Frontal cortex (tissue), 4 donors: ENCODE measurements at places on chromosomes 4 and X.

DNA sequence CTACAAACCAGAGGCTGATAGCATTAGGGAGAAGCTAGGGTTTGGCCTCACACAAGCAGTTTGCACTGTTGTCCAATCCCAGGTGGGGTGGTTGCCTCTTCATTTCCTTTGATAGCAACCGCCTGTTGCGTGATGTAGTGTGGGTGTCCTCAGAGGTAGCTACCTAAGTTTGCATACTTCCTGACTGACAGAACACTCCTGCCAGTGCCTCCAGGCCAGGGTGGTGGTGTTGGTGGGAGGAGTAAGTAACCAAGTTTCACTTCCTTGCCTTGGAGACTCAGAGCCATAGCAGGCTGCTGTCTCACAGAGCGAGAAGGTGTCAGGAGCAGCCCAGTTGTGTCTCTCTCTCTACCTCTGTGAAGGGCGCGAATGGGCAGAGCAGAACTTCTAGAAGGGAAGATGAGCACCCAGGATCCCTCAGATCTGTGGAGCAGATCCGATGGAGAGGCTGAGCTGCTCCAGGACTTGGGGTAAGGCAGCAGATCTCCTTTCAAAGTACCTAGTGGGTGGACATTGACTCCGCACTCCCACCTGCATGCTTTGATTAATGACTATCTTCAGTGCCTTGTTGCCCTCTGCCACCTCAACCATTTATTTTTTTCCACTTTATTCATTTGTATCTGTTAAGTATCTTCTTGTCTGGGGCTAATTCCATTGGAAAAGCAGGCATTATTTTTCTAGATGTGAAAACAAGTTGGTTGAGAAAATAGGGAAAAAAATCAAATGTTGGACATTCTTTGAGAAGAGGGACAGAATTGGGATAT lies at the start of gene DAPP1:
Gene DAPP1, plus strand, starts transcription at position 283 of the 764 bp plus-strand sequence. Its CDS starts 87 bp downstream, at position 370.
- DNase-seq = no peak

DNA sequence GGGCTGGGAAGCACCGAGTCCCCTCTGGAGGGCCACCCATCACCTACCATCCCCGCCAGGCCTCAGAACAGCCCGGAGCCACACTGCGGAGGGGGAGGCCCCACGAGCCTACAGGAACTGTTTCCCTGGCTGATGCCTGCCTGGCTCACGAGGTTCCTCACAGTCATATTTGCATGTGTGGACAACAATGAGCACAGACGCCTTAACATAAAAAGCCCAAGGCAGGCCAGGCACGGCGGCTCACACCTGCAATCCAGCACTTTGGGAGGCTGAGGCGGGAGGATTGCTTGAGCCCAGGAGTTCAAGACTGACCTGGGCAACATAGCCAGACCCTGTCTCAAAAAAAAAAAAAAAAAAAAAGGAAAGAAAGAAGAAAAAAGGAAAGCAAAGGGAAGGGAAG lies 125.9 kb downstream of the FAM53A start:
- no peak for DNase-seq

DNA sequence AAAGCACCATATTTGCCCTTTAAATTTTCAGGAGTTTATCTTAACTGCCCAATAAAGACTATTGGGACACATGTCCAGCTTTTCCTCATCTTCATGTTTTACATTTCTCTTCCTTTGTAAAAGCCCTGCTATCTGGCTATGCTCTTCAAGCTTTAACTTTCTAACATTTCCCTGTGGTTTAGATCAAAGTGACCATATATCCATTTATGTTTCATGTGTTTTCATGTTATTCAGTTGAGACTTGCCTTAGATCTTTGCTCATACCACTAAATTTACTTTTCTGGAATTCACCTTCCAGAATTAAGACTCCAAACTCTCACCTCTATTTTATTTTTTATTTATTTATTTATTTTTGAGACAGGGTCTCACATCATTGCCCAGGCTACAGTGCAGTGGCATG lies 78.5 kb downstream of the EFHC2 start:
- DNase-seq = no peak

GRCh38 chrX:9149501-9150245 lies 115.7 kb upstream of the FAM9B start:
- no peak for DNase-seq

GRCh38 chr4:151407466-151408379 lies 1.3 kb upstream of the FHIP1A start:
- DNase-seq = peak; percentile 38

GRCh38 chr4:38509551-38509950 lies 154.4 kb upstream of the KLF3 start:
- no peak for DNase-seq

GRCh38 chrX:65595460-65595876 lies 60.9 kb upstream of the LAS1L start:
- peak; percentile 53 for DNase-seq

DNA sequence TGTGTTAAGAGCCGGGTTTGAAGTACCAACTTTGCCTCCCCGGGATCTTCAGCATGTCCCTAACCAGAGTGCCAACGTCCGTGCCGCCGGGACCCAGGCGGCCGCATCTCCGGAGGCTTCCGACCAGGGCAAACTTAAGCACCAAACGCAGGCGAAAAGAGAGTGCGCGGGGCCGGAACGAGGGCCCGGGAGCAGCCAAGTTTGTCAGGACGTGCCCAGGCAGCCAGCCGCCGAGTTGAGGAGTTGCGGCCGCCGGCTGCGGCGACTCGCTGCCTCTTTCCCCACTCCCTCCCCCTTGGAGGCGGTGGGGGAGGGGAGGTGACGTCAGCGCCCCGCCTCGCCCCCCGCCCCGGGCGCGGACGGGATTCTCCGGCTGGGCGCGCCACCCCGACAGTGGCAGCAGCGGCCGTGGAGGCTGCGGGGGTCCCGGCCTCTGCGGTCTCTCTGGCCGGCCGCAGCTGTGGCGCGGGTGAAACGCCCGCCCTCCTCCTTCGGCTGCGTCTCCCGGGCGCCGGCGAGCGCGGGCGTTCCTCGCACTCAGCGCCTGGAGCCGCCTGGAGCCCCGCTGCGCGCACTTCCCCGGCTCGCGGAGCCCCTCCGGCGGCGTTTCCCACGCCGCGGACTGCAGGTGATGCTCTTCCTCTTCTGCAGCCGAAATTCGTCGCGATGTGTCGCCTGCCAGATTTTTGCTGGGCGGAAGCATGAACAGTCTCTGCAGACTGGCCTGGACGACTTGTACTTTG lies 2.9 kb upstream of the FAT1 start:
- DNase-seq = peak; percentile 79

- no peak for DNase-seq
Observed at GRCh38 chr4:38696697-38697096, 32.7 kb downstream of the KLF3 start.

DNA sequence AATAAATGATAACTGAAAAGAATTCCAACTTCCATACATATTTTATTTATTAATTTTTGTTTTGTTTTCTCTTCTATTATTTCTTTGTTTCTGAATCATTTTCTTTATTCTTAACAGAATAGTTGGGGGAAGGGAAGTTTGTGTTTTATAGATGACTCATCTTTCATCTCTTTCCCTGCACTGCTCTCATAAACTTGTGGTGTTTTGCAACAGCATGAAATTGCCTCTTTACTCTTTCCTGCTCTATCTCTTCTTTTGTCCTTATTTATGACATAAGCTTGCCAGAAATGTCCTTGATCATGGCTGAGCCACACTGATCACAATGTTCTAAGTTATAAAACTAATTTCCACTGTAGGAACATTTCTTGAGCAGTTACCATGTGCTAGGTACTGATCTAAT lies 22.3 kb downstream of the QRFPR start:
- DNase-seq = no peak

- no peak for DNase-seq
Observed at GRCh38 chrX:124497386-124497785, 151.0 kb downstream of the SH2D1A start.

DNA sequence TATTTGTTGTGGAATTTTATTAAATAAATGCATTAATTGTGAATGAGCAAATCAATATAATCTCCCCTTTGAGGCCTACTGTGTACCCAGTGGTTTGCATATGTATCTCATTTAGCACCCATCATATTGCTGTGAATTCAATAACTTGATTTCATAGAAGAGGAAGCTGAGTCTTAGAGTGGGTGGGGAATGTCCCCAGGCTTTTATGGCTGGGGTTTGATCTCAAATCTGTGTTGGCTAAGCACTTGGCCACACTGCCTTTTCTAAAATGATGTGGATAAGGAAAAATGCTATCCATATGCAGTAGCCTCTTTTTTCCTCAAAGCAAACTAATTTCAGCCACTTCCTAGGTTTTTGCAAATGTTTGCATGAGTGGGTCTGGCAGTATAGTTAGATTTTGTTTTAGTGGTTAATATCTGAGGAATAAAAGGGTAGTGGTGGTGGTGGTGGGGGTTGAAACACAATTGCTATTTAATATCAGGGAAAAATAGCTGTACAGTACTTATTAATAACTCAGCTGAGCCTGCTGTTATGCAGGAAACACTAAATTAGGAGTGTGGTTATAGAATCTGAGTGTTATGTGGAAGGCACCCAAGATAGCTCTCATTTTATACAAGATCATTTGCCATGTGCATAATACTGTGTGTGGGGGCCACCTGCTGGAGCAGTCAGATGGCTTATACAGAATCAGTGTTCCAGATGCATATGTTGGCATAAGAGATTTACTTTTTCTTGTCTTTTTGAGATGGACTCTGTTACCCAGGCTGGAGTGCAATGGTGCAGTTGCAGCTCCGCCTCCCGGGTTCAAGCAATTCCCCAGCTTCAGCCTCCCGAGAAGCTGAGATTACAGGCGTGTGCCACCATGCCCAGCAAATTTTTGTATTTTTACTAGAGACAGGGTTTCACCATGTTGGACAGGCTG lies 108.0 kb downstream of the TMEM131L start:
- peak; percentile 28 for DNase-seq

GRCh38 chr4:152356428-152357034 lies 179.4 kb downstream of the FBXW7 start:
- DNase-seq = no peak

DNA sequence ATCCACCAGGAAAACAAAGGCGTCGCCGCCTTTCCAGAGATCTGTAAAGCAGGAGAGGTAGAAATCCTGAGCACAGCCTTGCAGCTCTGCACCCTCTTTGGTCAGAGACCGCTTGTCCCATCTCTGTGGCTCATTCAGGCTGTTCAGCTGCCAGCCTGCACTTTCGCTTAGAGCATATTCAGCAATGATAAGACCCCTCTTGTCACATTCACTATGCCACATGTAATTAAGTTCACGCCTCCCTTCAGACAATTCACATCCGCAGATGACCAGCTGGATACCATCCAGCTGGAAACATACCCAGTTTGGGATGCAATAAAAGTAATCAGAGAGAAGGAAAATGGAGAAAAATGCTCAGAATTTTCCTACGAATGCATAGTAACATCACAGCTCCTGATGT lies 335.4 kb downstream of the UNC5C start:
- no peak for DNase-seq

GRCh38 chrX:118510111-118510510 lies 14.5 kb downstream of the DOCK11 start:
- DNase-seq = no peak

- no peak for DNase-seq
Observed at GRCh38 chr4:113641025-113641431, 120.5 kb downstream of the CAMK2D start.

- peak; percentile 22 for DNase-seq
Observed at GRCh38 chr4:112284662-112285411, 867 bp downstream of the TIFA start.

DNA sequence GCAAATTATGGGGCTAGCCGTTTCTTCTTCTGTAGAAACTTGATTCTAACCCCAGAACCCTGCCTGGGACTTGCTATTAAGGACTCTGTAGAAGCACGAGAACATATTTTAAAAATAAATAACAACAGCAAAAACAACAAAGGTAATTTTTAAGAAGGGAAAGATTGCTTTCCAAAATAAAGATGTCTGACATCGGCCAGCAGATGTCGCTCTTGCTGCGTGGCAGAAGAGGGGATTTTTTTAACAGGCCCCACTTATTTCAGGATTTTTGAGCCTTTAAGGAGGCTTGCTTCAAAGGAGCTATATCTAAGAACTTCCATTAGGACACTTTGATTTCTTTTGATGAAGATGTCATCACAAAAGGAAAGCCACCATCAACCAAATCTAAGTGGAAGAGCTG lies 62.8 kb upstream of the EGFL6 start:
- DNase-seq = peak; percentile 36

DNA sequence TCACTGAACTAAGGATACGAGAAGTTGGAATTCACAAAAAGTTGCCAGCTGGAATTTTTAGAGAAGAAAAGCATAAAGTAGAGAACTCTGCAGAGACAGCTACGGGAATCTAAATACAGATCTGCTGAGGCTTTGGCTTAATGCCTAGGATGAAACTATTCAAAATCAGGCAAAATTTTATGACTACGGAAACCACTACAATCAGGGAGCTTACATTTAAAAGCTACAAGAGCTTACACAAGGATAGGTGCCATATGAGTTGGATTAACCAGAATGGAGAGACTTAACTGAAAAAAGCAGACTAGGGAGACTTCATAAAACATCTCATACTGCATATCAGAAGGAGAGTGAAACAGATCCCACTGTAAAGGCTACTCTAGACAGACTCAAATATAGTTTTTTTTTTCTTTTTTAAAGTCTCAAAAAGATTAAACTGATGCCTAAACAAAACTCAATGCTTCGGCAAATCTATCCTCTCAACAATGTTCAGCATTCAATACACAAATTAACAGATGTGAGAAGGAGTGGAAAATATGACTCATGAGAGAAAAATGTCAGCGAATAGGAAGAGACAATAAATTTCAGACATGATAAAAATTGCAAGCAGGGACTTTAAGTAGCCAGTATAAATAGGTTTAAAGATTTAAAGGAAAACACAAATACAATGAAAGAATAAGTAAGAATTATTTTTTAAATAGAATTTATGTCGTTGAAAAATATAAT lies 586.1 kb downstream of the FSTL5 start:
- no peak for DNase-seq

DNA sequence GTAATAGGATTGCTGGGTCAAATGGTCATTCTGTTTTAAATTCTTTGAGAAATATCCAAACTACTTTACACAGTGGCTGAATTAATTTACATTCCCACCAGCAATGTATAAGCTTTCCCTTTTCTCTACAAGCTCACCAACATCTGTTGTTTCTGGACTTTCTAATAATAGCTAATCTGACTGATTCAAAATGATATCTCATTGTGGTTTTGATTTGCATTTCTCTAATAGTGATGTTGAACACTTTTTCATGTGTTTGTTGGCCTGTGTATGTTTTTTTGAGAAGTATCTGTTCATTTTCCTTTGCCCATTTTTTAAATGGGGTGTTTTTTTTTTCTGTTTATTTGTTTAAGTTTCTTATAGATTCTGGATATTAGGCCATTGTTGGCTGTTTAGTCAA lies 659.0 kb upstream of the GNPDA2 start:
- no peak for DNase-seq

DNA sequence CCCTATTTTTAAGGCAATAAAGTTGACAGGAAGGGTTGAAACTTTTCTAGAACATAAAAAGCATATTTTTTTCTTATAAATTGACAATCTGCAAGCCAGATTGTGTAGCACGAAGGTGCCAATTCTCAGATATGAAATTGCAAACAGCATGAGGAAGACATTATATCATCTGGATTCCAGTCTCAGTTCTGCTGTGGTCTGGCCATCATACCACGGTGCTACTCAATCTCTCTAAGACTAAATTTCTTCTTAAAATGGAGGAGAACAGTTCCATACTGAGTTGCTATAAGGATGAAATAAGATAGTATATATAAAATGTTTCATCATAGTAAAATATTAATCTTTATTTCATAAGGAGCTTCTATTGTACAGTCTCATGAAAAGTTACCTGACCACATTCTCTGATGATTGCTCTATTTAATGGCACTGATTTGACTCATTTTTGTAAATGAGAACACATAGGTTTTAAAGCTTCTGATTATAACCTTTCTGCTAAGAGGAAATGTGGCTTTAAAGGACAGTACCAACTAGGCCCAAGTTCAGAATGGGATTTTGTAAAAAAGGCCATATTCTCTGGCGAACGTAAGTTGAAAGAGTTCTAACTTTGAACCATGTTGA lies 127.9 kb downstream of the SHROOM3 start:
- DNase-seq = no peak
